Activated gamma-delta T cell (primary cell): ENCODE measurements at places on chromosomes 3 and 15.

DNA sequence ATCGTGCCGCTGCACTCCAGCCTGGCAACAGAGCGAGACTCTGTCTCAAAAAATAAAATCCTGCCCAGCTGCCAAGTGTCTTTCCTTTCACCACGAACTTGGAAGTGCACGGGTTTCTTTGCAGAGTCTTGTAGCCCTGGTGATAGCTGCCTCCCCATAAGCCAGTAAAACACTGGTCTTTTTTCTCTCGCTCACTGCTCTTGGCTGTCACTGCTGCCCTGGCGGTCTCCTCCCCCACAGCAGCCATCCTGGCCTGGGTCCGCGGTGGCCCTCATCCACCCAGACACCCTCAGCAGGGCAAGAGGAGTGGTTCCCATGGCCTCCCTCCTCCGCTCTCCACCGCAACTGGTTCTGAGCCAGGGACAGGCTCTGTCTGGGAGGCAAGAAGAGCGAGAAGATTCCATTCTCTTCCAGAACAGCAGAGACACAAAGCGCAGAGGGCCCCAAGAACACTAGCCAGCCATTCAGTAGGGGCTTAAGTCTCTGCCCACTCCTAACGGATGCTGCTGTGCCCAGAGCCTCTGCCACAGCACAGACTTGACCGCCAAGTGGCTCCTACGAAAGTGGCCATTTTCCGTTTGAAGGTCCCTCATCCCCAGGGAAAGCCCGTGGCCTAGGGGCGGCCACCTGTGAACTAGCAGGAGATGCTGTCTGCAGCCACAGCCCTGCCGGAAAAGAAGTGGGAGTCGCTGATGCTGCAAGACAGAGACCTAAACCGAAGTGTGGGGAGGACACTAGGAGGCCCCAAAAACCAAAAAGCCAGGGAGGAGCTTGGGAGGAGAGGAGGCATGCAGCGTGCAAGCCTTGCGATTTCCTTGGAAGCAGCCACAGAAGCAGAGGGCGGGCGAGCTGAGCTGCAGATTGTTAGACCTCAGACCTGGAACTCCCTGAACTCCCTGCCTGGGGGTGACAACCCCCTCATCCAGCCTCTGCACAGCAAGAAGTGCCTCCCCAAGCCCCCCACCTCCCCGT, 44.1 kb downstream of the KLHL25 start:
- DNase-seq = no peak

- no peak for DNase-seq
Observed at GRCh38 chr3:150806185-150806835, 43.3 kb upstream of the SIAH2 start.

DNA sequence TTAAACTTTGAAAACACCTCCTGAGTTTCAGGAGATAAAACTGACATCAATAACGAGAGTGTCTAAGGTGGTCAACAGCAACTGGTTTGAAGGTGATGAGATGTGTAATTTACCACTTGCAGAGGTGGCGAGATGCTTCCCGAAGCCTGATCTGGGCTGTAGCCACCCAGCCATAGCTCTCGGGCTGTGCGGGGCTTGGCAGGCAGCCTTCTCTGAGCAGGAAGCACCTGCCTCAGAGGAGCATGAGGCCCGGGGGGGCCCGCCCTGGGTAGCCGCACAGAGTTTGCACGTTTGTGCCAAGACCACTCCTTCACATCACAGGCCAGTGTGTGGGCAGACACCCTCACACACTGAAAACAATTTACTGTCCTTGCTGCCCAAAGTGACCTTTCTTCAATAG, 220.3 kb downstream of the CACNA2D3 start:
- DNase-seq = no peak

- DNase-seq = no peak
Observed at GRCh38 chr15:93985925-93986324, 245.4 kb upstream of the MCTP2 start.
